AG09319 (cell line): ENCODE measurements at places on chromosomes 13 and 19.

DNA sequence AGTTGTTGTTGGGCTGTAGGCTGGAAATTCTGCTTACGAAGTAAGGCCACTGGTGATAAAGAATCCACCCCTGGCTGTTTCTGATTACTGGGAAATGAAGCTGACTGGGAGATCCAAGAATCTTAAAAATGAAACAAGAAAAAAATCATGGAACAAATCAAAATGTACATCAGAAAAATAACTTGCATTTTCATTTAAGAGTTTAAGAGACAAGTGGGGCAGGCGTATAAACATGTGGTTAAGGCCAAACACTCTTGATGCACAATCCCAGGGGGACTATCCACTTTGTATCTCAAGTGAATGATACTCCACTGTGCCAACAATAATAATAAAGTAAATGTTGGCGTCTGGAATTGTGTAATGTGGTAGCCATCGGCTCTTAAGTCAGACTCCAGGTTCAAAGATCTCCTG is 24.6 kb downstream of the ZMYM5 start:
- DNase-seq: peak; percentile 73

DNA sequence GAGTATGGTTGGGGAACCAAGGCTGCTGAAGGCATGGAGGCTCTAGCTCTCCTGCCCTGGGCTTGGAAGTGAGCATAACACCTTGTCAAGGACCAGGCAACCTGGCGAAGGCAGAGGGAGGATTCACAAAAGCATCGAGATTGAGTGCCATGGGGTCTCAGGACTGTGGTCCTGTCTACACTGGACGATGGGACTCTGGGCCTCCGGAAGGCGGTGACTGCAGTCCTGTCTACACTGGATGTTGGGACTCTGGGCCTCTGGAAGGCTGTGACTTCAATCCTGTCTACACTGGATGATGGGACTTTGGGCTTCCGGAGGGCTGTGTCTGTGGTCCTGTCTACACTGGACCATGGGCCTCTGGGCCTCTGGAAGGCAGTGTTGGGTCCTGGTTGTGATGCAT is 290.4 kb downstream of the TEX29 start:
- no peak for DNase-seq

GRCh38 chr13:80339912-80340650 is 845 bp downstream of the SPRY2 start:
- no peak for DNase-seq

DNA sequence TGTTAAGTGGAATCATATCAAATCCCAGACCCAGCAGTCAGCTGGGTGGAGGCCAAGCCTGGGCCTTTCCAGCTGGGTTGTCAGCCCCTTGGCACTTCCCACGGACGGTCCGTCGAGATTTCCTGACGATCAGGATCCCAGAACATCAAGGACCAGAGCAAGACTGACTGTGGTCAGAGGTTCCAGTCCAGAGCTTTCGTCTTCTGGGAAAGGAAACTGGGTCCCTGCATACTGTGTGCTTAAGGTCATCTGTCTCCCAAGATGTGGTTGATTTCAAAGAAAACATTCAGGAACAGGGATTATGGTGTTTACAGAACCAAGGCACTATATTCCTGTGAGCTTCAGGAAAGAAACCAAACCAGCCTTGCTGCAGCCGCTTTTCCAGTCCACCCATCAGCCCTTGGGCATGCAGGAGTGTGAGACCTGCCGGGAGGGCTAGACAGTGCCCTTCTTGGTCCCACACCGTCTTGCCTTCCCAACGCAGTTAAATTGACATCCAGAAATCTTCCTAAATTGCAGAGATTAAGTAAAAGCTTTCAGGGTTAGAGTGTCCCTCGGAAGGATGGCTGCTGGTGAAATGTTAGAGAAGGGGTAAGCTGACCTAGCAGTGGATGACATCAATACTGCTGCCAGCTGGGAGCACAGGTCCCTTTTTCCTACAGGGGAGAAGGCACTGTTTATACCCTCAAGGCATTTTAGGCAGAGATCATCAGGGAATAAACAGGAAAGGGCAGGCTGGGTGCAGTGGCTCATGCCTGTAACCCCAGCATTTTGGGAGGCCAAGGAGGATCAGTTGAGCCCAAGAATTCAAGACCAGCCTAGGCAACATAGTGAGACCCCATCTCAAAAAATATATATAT is 5.0 kb upstream of the C19orf33 start:
- no peak for DNase-seq

- DNase-seq: no peak
These were observed 960.7 kb upstream of the PCDH9 start for GRCh38 chr13:68190818-68191217.

DNA sequence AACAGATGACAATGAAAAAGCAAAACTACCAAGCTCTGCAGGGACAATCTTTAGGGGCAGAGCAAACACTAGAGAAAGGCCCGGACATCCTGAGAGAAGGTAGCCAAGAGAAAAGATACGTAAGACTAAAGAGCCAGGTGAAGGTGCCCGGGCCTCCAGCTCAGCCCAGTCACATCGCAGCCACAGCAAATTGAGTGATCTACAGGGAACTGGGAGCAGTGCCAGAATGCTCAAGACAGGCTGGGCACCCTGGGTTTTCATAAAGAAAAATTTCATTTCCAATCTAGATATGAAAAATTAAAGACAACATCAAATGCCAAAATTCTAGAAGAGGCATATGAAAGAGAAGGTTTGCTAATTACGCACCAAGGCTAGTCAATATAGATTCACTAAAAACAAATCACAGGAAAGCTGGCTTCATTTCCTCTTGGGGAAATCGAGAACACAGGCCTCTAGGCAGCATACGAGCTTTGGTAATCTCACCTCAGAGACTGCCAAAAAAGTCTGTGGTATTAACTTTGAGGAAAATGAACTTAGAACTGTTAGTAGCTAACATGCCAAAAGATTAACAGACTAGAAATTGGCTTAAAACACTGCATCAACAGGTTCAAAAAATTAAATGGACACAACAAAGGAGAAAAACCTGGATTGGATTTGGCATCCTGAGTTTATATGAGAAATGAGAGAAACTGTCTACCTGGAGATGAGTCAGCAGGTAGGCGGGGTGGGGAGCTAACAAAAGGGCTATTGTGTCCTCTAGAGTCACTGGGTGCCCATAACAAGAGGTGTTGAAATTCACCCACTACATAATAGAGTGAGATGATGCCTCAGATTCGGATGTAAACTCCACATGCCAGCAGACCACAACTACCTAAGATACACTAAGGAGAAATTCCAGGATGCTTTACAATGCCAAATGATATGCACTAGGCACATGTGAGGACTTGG is 6.6 kb downstream of the ANKRD10 start:
- no peak for DNase-seq

DNA sequence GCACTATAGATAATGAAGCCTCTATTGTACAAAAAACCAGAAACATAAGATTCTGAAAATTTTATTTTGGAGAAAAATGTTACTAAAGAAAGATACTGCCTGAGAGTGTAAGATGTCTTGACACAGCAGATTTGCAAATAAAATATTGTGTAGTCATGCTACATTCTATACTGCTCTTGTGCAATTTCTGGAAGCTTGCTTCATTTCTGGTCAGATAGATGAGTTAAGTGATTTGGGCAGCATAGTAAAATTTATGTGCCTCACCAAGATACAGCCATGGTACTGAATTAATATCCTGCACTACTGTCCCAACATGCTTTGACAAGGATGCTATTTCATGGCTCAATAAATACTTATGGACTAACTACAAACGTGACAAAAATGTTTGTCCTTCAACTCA is 55.1 kb upstream of the STARD13 start:
- DNase-seq: no peak

DNA sequence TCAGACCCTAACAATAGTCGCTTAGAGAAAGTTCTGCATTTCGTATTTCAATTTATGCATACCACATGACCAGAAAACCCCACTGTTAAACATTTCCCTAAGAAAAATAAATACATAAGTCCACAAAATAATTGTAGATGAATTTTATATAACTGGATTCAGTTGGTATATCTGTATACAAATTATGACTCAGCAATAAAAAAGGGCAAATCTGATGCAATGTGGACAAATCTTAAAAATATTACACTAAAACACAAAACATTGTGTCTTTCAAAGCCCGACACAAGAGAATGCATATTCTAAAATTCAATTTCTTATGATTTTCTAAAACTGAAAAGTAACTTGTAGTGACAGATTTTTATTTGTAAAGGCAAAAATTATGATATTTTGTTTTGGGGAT is 1005.0 kb downstream of the EFNB2 start:
- DNase-seq: no peak

GRCh38 chr13:52449331-52450011 is 963 bp downstream of the VPS36 start:
- DNase-seq: no peak

DNA sequence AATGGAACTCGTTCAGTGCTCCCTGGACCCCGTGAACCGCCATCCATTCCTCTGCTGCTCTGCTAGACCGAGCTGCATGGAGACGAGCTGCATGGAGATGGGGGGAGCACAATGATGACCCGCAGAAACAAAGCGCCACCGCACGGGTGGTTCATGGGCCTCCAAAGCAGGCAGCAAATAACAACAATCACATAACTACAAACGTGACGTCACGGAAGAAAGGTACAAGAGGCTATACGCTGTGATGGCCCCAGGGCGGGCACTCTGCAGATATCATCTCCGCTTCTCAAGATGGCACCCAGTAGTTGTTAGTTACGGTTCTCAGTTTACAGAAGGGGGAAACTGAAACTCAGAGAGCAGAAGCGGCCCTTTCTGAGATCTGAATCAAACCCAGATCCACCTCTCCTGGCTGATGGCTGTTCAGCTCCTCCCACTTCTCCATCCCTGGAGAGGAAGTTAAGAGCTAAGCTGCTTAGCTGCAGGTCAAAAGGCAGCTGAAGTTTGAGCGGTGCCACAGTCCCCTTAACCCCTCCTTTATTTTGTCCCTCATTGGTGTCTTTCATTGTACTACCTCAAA is 1.7 kb downstream of the ATP13A1 start:
- DNase-seq: no peak

DNA sequence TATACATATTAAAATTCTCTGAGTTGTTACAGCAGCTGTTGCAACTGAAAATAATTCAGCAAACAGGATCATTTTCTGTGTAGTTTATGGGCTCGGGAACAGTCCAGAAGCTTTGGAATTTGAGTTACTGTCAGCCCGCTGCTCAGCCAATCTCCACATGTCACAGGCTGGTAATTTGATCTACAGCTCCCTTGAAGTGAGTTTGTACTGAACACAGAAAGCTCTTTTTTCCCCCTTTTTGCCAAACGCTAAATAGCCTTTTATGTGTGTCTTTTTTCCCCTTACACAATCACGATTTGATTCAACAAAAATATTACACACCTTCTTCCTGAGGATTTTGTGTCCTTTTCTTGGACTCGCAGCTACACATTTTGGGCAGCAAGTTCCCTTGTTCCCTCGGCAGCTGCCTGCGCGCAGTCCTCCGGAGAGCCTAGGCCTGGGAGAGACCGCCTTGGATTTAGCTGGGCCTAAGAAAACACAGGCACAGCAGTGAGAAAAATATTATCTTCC is 371.4 kb downstream of the KCNRG start:
- DNase-seq: no peak

DNA sequence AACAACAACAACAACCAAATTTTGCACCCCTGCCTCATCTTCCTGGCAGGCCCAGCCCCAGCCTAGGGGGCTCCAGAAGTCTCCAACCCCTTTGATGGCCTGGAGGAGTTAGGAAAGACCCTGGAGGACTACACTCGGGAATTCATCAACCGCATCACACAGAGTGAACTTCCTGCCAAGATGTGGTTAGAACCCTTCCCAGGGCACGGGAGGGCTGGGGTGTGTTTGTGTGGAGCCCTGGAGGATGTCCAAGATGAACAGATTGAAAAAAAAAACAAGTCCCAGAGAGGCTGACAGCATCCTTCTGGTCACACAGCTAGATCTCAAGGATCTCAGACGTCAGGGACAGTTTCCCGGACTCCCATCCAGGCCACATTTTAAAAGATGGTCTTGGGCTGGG is 13.3 kb downstream of the APOC1 start:
- no peak for DNase-seq
